Activated CD8-positive, alpha-beta T cell treated with anti-CD3 and anti-CD28 coated beads, Interleukin-2, amount 10 ng/mL, durations not matched to agents 7 days and 5 days (primary cell): ENCODE measurements at places on chromosomes 16 and 17.

DNA sequence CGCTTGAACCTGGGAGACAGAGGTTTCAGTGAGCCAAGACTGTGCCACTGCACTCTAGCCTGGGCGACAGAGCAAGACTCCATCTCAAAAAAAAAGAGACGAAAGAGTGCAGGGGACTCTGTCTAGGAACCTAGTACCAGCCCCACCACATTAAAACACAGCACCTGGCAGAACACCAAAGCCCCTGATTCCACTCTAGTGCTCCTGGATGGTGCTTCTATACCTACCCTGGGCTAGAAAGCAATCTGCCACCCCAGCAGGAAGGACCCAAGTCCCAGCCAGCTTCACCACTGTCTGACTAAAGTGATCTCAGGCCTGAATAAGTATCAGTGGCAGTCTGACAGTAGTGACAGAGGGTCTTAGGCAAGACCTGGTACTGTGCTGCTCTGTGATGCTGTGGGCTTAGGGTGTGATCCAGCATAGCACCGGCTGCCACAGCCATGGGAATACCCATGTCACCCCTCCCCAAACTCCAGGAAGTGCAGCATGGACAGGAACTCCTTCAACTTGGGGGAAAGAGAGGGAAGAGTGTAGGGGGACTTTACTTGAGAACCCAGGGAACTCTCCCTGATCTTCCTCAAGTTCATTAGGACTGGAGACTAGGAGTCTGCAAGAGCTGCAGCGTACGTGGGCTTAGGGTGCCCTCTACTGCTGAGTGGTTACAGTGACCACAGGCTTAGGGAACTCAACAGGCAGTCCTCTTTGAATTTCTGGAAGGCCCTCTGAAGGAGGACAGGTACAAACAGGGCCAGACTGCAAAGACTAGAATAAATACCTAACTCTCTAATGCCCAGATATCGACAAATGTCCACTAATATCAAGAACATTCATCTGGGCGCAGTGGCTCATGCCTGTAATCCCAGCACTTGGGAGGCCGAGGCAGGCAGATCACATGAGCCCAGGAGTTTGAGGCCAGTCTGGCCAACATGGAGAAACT lies 30.0 kb upstream of the RNF43 start:
- no peak overlapping the region for H3K27ac ChIP-seq
- H3K4me3 ChIP-seq: no peak overlapping the region
- H3K27me3 ChIP-seq: no peaks in the 10 kb centered on the region
- peaks cover 4% of the 10 kb centered on the region for H3K4me1 ChIP-seq
- peak; percentile 84 for DNase-seq

- H3K4me1 ChIP-seq: peaks cover 12% of the 10 kb centered on the region
- no peak overlapping the region for H3K27ac ChIP-seq
- no peak for DNase-seq
- H3K4me3 ChIP-seq: peak overlapping the region; percentile 68
- H3K36me3 ChIP-seq: no peaks in the 10 kb centered on the region
Measured at GRCh38 chr17:44830359-44831288, 537 bp upstream of the GJC1 start.

DNA sequence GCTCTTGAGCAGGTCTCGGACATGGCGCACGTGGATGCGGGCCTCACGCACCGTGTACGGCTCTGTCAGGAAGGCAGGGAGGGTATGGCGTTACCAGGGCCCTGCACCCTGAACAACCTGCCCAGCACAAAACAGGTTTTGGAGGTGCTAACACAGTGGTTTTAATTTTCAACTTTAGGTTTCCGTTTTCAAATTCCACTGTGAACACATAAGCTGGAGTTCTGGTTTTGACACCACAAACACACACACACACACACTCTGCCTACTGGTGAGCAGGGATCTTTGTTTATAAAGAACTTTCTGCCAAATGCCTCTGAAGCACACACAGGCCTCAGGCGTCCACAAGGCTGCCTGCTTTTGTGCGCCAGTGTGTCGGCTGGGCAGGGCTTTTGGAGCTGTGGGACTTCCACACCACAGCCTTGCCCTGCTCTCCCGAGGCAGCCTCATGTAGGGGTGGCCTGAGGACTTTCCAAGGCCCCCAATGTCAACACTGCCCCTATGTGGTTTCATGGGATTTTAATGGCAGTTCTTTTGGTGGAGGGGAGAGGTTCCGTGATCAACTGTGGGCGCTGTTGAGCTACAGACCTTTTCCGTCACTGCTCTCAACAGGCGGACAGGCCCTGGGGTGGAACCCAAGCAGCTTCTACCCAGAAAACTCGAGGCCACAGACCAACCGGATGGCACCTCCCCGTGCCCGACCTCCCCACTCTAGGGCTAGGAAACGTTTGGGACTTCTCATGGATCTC lies 9.4 kb downstream of the CLUH start:
- peaks cover 3% of the 10 kb centered on the region for H3K4me1 ChIP-seq
- H3K36me3 ChIP-seq: peaks cover 15% of the 10 kb centered on the region
- no peak overlapping the region for H3K27ac ChIP-seq

DNA sequence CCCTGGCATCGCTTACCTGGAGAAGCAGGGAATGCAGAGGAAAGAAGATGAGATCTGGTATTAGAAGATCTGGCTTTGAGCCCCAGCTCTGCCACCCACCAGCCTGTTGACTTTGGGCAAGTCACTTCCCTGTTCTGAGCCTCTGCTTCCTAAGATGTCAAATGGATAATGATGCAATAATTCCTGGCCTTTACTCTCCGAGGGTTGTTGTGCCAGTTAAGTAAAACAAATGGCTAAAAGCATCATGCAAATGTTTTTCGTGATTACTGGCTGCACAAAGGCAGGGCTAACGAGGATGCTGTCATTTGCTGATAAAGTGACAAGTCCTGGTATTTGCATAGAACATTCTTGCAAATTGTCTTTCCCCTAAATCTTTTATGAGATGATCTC lies 1.3 kb upstream of the ZNF821 start:
- H3K27ac ChIP-seq: peak overlapping the region; percentile 43
- peak overlapping the region; percentile 62 for H3K4me3 ChIP-seq
- no peaks in the 10 kb centered on the region for H3K36me3 ChIP-seq
- H3K27me3 ChIP-seq: peaks cover 19% of the 10 kb centered on the region

DNA sequence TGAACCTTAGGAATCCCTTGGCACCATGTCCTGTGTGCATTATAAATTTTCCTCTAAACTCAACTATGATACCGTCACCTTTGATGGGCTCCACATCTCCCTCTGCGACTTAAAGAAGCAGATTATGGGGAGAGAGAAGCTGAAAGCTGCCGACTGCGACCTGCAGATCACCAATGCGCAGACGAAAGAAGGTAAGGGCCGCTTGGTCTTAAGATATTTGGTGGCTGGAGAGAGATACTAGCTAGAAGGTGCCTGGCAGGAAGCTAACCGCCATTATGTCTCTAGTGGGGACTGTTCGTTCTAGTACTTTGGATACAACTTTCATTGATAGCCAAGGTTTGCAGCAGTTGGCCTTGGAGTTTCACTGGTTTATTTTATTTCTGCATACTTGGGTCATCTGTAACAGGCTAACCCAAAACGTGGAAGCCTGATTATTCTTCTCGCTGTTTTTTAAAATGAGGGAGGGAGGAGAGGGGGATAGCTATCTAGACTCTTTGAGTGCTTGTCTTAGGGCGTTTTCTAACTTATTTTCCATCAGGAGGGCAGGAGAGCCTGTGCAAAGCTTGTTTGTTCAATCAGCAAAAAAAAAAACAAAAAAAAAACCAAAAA lies 1.3 kb downstream of the RBBP6 start:
- H3K4me3 ChIP-seq: peak overlapping the region; percentile 95
- H3K27me3 ChIP-seq: peaks cover 2% of the 10 kb centered on the region
- H3K4me1 ChIP-seq: peaks cover 45% of the 10 kb centered on the region
- peak overlapping the region; percentile 96 for H3K27ac ChIP-seq
- peak; percentile 46 for DNase-seq

DNA sequence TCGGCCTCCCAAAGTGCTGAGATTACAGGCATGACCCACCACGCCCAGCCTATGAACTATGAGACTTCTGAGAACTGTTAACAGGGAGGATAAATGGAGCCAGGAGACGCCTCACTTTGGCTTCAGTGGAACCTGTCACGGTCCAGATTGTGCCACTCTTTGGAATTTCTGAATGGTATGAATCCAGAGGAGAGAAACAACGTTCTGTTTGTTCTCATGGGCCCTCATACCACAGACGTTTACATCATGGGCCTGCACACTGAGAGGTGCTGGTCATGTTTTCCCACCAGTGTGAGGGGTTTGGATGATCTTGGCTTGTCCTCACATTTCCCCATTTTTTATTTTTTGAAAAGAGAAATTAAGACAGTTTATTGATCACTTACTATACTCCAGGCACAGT lies 90.3 kb downstream of the YPEL2 start:
- no peaks in the 10 kb centered on the region for H3K36me3 ChIP-seq
- H3K4me1 ChIP-seq: peaks cover 17% of the 10 kb centered on the region
- H3K4me3 ChIP-seq: no peak overlapping the region
- no peaks in the 10 kb centered on the region for H3K27me3 ChIP-seq
